ENCODE measurements at places on chromosomes 12 and 14. TPM values are rescaled to one million over a fixed set of nuclear protein-coding genes. Genes with fewer than 3 reads are reported as not detected.

Gene AKAP3
- 0.79 TPM for total RNA-seq

Gene GLRX5
- total RNA-seq, result 65.7 TPM

Gene SDR39U1
- total RNA-seq, result 10.4 TPM

Gene TMEM30B
- total RNA-seq, result 0.13 TPM

Gene METTL3
- total RNA-seq, result 56.0 TPM

Gene KRT1
- not detected for total RNA-seq

Measured in pulmonary artery endothelial cell (primary cell).